Amniotic stem cell (primary cell): ENCODE measurements at places on chromosomes 1 and 21.

DNA sequence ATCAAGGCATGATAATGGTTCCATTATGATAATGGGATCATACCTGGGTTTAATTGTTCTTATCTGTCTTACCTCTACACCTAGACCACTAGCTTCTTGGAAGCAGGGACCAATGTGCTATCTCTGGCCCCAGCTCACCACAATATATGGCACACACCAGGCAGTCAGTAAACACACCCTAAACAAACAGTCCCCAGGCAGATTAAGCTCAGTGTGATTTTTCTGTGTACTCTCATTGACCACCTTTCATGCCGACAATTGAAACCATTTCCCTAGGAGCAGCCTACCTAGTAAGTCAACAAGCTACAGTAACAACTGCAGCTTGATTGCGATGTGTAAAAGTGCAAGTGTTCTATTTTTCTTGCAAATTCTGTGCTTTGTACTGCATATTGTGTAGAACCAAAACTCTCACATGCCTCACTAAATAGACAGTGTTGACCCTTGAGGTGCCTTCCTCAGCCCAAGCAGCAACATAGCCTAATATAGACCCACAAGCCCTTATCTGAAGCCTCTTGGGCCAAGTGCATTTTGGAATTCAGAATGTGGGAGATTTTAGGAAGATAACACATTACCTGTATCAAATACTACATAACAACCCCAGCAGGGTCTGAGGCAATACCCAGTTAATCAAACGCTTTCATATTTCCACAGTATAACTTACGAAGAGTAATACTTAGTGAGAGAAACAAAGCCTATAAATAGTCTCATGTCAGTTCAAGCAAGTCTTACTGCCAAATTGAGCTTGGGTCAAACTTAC lies 32.0 kb downstream of the INPP5B start:
- no peak for DNase-seq

DNA sequence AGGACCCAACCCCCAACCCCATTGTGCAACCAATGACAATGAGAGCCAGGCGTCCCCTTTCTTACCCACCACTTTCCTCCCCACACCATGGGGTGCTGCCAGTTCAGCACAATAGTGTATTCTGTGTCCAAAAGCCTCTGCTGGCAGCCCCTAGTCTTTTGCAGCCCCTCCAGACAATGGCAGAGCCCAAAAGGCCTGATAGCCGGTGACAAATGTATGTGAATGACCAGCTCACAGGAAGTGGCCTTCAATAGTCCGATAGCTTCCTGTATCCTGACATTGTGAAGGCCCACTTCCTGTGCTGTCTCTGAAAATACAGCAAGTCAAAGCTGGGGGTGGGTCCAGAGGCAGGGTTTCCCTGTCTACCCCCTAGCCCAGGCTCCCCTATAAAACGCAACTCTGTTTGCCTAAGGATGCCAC lies 16.6 kb downstream of the SMIM12 start:
- DNase-seq: no peak

DNA sequence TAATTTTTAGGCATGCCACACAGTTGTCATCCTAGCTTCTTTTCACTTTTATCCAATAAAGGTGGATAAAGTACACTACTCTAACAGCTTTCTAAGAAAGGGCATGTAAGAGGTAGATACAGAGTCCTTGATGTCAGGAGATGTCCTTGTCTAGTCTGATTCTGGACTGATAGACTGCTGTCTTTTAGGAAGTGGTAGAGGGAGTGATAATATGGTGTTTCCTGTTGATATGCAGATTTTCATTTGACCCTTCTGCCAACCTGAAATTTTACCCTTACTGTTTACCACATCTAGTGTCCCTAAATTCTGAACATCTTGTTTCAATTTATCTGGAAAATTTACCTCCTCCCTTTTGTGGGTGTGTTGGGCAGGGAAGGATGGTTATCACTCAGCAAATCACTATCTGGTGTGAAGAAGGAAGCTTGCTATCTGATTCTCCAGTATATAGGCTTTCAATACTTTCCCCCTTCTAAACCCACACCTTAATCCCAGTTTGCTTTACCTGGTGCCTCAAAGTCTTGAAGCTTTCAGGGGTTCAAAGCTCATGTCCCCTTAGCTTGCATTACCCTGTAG lies 354.9 kb upstream of the SNX7 start:
- DNase-seq: no peak

DNA sequence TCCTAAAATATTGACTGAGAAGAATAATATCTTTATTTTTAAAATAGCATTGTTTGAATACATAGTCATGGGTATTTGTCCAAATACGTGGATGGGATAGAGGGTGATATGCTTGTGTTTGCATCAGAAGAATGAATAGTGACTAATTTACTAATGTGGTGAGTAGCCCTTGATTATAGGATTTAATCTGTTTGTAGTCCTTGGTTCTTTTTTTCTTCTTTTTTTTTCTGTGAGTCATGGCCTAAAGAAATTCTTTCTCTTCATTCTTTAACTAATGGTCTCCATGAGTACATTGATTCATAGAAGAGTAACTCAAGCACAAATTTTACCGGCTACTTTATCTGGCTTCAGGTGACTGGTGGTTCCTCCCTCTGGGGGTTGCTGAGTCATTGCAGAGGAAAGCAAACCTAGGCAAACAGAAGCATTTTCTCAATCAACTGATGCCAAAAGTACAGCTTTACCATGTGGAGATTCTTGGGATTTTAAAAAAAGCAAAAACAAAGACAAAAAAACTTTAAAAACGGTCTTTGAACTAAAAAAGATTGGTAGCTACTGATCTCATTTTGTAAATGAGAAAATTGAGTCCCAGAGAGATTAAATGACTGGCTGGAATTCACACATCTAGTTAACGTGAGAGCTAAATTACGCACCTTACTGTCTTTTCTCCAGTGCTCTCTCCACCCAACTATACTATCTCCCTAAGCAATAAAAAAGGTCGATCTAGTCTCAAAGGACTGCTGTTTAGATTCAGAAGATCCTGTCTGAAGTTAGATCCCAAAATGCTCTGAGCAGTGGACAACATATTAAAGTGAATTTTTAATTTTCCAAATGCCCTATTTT lies 40.5 kb downstream of the AK5 start:
- peak; percentile 62 for DNase-seq

- DNase-seq: no peak
These were observed 9.9 kb downstream of the UTP25 start for GRCh38 chr1:209837671-209838070.

DNA sequence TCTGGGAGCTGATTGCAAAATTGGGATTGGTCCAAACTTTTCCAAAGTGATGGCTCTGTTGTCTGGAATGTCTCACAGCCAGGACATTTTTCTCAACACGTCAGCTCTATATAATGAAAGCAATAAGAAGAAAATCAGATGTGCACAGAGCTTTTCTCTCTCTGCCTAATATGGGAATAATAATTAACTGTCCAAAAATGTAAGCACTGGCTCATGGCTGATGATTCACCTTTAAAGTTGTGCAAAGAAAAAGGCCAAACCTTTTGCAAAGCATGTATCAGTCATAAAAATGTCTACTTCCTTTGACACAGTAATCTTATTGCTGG lies 30.4 kb downstream of the ZNF281 start:
- peak; percentile 66 for DNase-seq

- DNase-seq: no peak
These were observed 25.8 kb upstream of the SIPA1L2 start for GRCh38 chr1:232655746-232656085.

DNA sequence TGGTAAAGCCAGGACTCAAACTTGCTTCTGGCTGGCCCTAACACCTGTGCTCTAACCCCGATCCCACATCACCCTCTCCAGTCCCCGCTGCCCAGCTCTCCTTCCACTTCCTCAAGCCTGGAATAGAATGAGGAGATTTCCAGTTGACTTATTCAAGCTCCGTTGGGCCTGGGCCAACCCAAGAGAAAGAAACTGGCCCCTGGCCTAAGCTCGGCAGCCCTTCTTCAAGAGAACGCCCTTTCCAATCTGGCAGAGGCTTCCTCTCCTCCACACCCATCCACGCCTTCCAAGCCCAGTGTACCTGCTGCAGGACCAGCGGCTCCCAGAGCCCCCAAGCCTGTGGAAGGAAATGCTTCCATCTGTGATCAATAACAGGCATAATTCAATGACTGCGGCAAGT lies 51.9 kb downstream of the LRRN2 start:
- no peak for DNase-seq

DNA sequence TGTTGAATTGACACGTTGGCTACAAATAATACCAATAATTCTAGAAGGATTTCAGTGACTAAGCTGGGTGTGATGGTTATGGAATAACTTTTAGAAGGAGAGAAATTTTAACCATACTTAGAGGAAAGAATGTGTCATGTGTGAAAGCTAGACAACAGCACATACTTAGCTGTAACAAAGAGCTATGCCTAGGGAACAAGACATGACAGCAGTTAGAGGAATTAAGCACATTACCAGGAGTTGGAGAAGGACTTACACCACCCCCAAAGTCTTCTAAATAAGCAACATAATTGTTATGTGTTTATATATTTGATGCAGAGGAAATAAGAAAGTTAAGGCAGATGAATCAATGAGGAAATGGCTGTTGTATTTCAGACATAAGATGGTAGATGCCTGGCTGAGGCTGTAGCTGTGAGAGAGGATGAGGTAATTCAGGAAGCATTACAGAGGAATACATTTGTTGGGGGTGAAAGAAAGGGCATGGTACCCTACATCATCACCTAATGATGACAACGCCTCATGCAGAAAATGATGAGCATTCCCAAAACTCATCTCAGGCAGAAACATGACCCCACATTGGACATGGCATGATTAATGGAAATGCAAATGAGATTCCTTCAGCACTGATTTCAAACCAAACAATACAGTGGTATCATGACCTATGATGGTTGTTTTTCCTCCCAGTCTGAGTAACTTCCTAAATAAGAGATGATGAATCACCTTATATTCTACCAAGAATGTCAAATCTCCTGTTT lies 211.5 kb downstream of the LHX8 start:
- DNase-seq: peak; percentile 52

GRCh38 chr1:101603726-101604125 lies 366.9 kb downstream of the S1PR1 start:
- no peak for DNase-seq

DNA sequence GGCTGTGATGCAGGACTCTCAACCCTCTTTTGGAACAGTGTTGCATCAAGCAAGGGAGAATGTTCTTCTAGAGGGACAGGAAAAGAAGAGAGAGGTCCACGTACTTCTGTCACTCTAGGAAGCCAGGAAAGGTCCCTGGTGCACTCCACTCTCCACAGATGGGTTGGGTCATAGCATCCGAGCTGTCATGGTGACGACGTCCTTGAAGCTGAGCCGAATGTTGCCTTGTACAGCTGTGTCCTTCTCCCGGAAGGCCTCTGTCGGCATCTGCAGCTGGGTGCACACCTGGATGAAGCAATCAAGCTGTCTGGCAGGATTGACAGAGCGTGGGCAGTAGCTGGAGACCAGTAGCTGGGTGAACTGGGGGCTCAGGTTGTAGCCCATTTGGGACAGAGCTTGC lies 12.5 kb downstream of the MDM4 start:
- no peak for DNase-seq

DNA sequence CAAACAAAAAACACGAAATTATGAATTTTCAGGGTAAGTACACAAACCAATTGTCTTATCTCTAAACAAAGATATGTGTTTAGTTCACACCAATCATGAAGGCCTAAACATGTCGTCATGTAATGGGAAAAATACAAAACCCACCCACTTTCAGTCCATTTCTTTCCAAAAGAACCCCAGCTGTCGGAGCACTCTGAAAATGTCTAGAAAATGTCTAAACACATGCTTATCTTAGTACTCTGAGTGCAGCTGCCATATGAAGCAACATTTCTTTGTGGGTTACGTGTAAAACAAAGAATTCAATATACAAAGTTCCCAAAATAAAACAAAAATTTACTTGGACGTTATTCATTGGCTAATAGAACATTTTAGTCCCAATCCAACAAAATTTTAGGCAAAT lies 22.7 kb downstream of the SERBP1 start:
- no peak for DNase-seq

DNA sequence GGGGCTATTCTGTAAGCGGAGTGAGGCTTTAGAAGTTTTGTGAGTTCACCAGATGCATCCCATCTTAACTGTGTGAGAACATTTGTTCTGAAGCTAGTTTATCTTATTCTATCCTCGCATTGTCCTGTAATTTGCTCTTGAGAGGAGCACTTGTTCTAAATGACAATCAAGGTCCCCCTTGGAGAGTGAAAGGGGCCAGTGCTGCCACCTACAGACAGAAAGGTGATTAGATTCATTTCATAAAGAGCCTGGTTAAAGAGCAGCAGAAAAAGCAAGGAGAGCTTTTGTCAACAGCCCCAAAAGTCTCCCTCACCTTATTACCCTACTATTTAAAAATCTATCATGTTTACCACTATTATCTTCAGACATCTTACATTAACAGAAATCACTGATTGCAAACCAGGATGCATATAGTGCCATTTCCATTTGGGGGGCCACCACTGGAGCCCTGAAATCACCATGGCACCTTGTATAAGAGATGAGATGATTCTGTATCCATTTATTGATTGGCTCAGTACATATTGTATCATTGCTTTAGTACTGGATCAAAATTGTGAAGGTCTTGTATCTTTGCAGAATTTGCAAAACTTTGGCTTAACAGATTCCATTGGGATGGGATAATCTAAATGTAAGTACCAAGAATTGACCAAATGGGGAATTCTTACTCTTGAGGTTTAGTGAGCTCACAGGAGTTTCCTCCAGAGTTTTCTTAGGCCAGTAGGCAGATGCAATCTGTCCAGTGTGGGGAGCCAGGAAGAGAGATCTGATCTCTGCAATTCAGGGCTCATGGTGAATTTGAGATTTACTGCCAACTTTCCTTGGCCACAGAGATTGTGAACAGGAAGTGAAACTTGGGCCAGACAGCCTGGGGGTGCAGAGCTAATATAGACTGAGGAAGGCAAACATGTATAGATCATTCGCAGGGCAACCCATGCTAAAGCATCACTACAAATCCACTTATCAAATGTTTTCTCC lies 64.3 kb upstream of the TRABD2B start:
- no peak for DNase-seq

GRCh38 chr1:44829506-44830384 lies 13.3 kb downstream of the PTCH2 start:
- no peak for DNase-seq

GRCh38 chr1:160748878-160749269 lies 9.8 kb downstream of the SLAMF7 start:
- no peak for DNase-seq

DNA sequence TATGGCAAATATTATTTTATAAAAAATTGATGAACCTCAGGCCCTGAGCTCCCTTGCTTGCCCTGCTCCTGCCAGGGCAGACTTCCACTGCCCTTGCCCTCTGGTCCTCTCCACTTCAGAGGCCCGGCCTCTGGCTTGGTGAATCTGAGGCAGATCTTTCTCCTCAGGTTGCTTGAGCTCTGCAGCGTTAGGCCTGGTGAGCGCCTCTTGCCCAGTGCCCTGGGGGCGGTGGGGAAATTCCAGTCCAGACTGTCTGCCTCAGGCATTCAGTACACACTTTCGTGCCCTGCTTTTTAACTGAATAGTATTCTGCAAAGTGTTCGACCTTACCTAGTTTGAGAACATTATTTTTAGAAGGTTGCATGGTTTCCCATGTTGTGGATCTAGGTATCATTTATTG lies 98.2 kb downstream of the PCBP3 start:
- DNase-seq: no peak

- DNase-seq: no peak
These were observed 105.7 kb downstream of the PRDM16 start for GRCh38 chr1:3174487-3175247.

GRCh38 chr1:97331165-97331564 lies 589.7 kb downstream of the DPYD start:
- DNase-seq: no peak
